ENCODE measurements at places on chromosomes 2 and 18.
A peak's percentile ranks its signal among the peaks of the same experiment; 100 is the strongest.

GRCh38 chr2:105186967-105187498, 54.5 kb upstream of the GPR45 start:
- no peak for ATAC-seq

- ATAC-seq, result no peak
Observed at GRCh38 chr2:106274668-106275067, 80.6 kb upstream of the UXS1 start.

- no peak for ATAC-seq
Observed at GRCh38 chr18:56083097-56083521, 495.1 kb upstream of the TCF4 start.

DNA sequence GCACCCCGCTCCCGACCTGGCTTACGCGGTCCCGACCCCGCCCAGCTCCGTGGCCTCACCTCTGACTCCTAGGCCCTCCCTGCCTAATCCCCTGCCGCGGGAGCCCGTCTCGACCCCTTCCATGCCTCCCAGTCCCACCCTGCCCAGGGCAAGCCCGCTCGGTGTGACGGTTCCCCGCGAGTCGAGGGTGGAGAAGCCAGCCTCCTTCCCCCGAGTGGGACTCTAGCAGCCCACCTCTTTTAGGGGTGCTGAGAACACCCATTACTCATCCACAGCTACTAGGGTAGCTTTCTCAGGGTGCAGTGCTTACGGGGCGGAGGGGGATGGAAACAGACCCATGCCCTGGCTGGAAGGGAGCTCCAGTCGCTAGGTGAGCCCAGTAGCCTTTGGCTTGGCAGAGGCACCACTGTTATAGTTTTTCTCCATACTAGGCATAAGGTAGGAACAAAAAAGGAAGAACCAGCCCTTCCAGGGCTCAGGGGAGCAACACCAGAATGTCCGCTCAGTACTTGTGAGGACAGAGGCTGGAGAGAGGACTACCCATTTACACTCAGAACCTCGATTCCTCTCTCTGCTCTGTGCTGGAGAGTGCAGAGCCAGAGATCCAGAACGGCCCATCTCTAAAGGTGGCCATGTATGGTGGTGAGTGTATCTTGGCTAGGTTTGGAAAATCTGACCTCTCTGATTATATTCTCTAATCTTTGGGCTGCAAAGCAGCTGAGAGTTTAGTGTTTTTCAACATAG, 606 bp downstream of the AGBL5 start:
- ATAC-seq, result no peak

- no peak for ATAC-seq
Observed at GRCh38 chr18:60892855-60893254, 440.4 kb upstream of the CDH20 start.

DNA sequence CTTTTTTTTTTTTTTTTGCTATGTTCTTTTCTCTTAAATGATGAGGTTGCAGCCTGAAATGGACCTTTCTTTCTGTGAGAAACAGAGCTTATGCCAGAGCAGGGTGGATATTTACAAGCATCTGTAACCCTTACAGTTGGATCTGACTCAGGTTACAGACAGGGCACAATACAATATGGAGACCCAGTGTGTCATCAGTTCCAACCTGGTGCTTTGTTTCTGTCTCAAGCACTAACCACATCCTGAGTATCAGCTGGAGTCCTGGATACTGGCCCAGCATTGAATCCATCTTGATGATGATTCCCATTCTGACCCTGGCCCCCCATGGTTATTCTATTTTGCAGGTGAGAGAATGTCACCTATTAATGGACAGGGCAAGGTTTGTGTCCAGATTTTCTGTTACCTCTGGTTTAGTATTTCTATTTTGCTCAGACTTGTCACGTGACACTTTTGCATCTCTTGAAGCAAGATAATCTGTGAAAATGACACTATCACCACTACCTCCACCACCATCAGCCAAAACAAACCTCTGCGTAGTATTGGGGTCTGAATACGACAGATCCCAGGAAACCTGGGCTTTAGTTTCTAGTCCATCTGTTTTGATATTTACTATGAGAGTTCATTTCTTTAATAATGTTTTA, 174.0 kb downstream of the CCDC85A start:
- ATAC-seq, result no peak

DNA sequence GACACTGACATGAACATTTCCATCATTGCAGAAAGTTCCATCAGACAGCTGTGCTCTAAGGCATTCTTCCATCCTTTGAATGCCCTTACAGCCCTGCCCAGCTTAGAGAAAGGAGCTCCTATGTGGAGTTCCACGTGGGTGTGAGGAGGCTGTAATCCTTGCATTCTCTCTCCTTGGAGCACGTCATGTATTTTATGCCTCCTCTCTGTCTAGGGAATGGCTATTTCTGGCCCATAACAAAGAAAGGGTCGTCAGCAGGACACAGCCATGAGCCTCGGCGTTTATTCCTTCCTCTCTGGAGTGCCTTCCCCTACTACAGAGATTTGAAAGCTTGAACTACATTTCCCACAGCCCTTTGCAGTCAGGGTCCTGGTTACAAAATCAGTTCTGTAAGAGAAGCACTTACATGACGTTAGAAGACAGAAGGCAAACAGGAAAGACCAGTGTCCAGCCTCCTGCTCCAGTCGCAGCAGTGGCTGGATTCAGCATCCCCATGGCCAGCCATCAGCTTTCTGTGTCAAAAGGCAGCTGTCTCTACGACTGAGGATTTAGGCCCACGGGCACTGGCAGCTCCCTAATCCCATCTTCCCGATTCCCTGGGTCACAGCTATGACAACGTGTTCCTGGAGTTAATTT, 234.9 kb downstream of the TFCP2L1 start:
- no peak for ATAC-seq

GRCh38 chr2:55418512-55419232, 984 bp downstream of the CCDC88A start:
- peak; percentile 7 for ATAC-seq

DNA sequence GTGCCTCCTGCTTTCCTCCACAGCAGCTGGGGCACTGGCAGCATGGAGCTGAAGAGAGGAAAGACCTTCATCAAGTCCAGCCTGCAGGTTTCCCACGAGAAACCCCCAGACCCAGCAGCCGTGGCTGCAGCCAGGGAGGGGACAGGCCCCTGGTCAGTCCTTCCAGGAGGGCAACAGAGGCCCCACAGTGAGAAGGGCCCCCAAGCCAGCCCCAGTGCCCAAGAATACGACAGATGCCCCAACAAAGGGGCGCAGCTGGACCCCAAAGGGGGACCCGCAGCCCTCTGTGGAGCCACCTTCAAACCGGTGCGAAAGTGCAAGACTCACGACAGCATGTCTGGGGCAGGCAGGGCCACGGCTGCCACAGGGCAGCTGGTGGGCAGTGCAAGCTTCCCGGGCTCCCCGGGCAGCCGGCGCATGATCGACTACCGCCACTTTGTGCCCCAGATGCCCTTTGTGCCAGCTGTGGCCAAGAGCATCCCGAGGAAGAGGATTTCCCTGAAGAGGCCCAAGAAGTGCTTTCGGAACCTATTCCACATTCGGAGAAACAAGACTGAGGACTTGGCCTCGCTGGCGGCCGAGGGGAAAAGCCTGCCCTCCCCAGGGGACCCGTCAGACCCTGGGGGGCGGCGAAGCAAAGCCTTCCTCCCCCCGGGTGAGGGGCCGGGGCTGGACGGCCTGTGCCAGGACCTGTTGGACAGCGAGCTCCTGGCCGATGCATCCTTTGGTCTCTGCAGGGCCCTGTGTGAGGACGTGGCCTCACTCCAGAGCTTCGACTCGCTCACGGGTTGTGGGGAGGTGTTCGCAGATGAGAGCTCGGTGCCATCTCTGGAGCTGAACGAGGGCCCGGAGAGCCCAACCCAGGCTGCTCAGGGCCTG, 6.9 kb downstream of the AMER3 start:
- ATAC-seq, result no peak

- ATAC-seq, result no peak
Observed at GRCh38 chr2:190996947-190997346, 17.0 kb downstream of the STAT1 start.

- no peak for ATAC-seq
Observed at GRCh38 chr18:54580202-54580729, 10.8 kb upstream of the DYNAP start.

- ATAC-seq, result peak; percentile 6
Observed at GRCh38 chr2:8370258-8370802, 311.5 kb upstream of the ID2 start.

- no peak for ATAC-seq
Observed at GRCh38 chr2:148719941-148720436, 75.4 kb downstream of the EPC2 start.

DNA sequence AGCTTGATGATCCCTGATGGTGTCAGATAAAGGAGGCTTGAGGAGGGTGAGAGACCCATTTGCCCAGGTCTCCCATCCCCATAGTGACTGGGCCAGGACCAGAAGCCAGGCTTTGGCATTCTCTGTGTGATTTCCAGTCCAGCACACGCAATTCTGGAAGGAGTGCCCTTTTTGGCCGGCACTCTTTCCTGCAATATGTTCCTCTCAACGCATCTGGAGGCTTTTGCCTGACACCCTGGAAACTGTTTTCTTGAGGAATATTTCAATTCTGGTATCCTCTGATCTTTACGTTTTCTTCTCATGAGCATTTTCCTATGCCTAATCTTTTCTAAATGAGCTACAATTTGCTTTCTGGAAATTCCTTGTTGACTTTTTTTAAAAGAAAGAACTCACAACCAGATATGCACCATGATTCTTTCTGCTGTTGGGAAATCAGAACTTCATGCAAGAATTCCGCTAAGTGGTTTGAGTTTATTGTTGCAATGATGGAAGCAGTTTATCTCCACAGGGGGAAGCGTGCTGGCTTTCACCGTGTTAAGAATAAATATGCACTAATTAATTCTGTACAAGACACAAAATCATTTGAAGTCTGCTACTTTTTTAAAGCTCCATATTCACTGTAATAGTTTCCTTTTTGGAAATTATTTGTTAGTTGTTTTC, 143.7 kb downstream of the NAPG start:
- no peak for ATAC-seq

- ATAC-seq, result no peak
Observed at GRCh38 chr2:114128725-114129124, 238.8 kb downstream of the ACTR3 start.

DNA sequence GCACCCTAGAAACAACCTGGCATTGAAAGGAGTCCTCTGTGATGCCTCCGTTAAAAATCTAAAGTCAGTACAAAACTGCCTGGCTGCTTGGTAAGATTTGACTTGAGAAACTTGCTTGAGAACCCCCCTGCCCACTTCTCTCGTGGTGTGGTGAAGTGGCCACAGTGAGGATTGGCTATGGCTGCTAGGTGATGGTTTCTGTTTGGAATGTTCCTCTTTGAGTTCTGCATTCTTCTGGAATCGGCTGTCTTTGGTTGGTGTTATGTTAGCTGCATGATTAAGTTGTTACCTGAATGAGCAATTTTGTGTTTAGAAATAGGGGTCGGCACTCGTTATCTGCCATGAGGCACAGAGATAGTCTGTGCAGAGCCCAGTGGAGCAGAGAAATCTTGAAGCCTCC, 21.7 kb upstream of the SAG start:
- no peak for ATAC-seq

- no peak for ATAC-seq
Observed at GRCh38 chr2:121136323-121136722, 148.7 kb downstream of the TFCP2L1 start.

GRCh38 chr2:193985272-193985671, 1671.8 kb upstream of the SLC39A10 start:
- ATAC-seq, result no peak

DNA sequence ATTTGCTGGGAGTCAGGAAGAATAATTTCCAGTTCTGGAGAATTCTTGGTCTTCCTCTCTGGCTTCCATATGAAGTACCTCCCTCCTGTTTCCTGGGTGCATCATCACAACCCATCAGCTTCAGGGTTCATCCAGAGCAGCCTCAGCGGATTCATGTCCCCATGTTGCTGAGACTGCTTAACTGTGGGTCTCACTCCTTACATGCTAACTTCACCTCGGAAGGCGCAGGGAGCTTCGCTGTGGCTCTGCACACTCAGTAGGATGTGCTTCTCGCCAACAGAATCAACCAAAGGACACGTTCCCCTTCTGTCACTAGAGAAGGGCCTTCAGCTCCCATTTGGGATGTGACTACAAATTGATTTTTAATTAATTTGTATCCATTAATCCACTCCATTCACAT, 24.2 kb downstream of the FBLN7 start:
- ATAC-seq, result no peak

DNA sequence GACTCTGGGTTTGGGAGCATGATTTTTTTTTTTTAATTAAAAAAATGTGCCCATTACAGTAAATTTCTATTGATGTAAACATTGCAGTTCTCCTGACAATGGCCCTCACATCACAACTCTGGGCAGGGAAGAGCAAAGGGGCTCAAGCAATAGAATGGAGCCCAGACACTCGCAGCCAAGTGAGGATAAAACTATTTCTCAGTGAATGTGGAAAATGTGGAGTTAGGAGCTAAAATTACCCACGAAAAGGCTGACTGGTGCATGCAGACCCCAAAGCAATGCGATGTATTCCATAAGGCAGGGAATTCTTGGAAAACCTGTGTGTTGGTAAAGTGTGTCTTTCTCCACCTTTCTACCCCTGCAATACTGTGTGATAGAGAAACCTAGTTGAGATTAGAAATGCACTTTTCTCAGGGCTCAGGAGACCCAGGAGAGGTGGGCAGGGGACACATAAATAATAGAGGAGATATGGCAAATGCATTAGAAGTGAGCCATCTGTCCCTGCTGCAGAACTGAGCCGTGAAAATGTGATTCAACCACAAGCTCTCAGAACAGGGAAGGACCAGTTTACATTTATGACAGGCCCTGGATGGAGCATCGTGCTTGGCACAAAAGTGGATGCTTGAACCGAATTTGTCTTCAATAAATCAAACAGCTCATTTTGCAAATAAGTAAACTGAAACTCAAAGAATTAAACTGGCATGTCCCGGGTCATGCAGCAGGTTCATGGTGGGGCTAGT, 100.1 kb downstream of the MYCN start:
- ATAC-seq, result no peak

DNA sequence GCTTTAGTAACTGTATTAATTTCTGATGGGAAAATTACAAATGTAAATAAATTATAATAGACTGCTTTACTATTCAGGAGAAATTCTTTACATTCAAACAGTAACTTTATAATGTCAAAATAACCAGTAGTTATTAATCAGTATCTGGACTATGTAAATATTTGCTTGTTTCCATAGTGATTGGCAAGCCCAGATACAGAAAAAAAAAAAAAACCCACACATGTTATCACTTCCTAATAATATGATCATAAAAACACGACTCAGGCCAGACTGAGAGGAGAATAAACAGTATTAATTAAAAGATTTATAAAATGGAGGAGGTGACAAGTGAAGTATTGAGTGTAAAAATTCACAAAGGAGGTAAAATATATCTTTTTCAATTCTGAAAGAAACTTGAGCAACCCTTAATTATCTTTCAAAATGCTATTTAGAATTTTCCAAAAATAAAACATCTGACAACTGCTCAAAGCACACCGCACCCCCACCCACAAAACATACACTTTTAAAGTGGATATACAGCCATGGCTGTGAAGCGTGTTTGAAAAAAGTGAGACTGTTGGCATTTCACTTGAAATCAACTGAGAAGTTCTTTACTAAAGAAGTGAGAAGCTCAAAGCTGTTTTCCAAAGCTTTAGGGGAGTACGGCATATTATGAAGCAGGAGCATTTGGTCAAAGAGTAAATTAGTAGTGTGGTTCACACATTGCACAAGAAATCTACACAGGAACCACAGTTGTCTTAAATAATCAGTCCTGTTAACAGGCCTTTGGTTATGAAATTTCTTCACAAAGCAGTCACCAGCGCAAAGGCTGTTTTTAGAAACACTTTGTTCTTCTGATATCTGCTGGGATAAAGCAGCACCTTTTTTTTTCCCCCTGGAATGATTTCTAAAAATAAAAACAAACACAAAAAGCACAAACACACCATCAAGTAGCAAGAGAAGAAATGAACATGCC, 475.8 kb downstream of the TXNL1 start:
- no peak for ATAC-seq

- ATAC-seq, result no peak
Observed at GRCh38 chr2:76965772-76966171, 556.4 kb downstream of the LRRTM4 start.
